Activated CD4-positive, alpha-beta T cell treated with anti-CD3 and anti-CD28 coated beads, Interleukin-10, Interleukin-2, amounts not matched to agents 100 ng/mL and 50 ng/mL, durations not matched to agents 16 hours and 8 hours (primary cell): ENCODE measurements at places on chromosomes 2 and 18.

DNA sequence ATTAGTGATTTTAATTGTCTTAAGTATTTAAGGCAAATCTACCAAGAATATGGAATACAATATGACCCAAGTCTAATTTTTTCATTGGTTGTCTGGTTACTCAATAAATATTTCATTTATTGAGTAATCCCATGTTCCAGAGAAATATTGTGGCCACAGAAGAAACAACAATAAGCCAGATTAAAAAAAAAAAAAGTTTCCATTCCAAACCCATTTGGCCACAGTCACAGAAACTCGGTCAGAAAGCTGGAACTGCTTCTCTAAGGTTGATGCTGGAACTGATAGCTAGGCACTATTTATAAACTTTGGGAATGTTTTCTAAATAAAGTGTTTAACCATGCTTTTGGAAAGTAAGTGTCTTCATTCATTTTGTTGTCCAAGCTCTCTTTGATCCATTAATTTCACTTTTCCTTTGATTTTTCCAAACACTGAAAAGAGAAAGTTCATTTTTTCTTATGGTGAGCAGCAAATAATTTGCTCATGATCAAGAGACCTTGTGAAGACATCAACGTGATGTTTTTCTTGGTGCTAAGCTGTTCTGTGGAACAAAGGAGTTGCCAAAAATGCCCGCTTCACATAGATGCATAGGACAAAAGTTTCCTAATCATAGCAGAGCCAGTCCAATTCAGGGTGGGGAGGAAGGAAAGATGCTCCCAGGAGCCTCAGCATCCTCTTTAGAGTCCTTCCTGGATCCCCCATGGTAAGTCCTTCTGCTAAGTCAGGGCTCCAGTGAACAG lies 72.1 kb upstream of the CCBE1 start:
- DNase-seq, result no peak

DNA sequence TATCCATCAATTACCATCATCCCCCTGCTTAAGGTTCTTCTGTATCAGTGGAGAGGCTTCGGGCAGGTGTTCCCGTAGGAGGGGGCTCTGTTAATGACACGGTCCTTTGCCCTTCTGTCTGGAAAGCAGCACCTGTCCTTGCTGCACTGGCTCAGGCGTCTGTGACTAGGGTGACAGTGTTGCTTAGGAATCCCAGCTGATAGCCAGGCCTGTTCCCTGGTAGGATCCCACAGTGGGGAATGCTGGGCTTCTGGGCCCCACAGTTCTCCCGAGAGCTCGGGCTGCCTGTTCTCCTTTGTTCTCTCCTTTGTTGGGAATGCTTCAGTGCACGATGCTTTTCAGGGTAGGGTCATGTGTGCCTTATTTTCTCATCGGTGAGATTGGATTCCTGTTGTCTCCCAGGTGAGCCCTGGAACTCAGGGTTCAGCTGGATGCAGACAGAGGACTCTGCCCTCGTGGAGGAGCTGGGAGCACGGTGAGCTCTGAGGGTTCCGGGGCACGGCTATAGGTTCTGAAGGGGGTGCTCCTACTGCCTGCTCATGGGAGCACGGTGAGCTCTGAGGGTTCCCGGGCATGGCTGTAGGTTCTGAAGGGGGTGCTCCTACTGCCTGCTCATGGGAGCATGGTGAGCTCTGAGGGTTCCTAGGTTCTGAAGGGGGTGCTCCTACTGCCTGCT lies 9.6 kb downstream of the SNTG2 start:
- DNase-seq, result no peak

- no peak for DNase-seq
Observed at GRCh38 chr18:73677450-73677849, 470.2 kb downstream of the FBXO15 start.

DNA sequence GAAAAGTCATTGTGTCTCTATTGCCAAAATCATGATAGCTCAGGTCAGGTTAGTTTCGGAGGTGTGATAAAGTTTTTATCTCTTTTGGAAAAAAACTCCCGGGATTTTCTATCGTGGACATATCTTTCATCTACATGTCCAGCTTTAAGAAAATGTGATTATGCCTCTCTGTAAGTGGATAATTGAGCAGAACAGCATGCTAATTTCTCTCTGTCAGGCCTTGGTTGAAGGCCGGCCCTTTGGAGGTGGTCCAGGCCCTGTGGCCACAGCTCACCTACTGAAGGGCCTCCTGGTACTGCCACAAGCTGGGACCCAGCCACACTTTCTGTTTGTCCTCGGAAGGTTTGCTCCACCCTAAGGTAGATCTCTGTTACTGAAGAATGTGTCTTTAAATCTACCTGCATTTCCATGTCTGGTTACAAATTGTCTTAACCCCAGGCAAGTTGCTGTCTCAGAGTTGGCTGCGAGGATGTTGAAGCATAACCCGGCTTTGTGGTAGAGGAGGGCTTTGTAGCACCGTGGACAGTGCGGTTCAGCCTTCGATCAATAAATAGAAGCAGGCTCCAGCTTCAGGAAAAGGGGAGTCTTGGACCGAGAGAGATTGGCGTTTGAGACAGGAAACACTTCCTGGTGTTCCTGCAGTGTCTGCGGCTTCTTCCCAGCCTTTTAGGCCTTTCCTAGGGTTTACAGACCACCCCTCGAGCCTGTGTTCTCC lies 25.5 kb downstream of the TCF7L1 start:
- no peak for DNase-seq

DNA sequence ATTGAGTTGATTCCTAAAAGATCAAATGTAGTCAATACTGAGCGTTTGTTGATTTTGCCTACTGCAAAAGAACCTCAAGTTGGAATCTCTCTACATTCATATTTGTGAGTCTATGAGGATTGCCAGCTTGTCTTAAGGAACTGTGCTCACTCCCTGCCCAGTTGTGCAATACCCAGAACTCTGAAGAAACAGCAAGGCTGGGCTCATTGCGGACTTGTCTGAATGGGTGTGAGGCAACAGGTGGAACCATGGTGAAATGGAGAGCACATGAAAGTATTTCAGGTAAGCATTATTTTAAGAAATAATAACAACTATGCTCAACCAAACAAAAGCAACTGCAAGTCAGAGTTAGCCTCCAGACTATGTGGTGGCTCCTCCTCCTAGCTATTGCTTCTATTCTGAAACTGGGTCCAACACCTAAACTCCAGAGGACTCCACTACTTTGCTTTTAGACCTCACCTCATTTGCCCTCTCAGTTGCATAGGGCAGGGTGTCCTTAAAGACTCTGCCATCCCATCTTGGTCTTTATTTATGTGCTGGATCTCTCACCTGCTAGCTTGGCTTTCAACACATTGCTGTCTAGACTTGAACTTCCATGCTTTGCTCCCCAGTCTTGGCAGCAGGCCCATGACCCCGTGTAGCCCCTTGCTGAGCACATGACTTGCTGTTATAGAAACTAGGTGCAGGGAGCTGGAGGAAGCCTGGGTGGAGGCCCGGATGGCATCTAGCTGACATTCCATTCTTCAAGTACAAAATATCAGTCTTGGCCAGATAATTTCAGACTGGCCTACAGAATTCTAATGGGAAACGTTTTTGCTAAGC lies 94.8 kb upstream of the ARL5A start:
- no peak for DNase-seq

- DNase-seq, result no peak
Observed at GRCh38 chr2:233408366-233409285, 54.3 kb downstream of the DGKD start.

DNA sequence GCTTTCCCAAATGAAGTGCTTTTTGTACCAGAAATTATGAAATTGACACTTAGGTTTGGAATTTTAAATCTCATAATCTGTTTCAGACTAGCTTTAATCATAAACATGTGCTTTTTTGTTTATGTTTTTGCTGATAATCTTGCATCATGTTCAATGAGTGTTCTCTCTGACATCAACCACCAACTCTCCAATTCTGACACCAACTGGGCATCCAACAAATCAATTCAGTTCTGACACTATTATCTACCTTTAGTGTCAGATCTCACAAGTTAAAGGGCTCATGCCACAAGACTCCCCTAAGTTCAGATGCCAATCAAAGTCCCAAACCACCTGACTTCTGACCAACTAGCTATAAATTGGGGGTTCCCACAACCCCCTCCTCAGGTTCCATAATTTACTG lies 19.6 kb downstream of the PELI1 start:
- no peak for DNase-seq
